Activated naive CD8-positive, alpha-beta T cell treated with anti-CD3 and anti-CD28 coated beads for 36 hours (primary cell): ENCODE measurements at places on chromosomes 1 and 21. TPM values are rescaled to one million over a fixed set of nuclear protein-coding genes. Genes with fewer than 3 reads are reported as not detected.

The GRHL3 gene
- total RNA-seq: not detected

DNA sequence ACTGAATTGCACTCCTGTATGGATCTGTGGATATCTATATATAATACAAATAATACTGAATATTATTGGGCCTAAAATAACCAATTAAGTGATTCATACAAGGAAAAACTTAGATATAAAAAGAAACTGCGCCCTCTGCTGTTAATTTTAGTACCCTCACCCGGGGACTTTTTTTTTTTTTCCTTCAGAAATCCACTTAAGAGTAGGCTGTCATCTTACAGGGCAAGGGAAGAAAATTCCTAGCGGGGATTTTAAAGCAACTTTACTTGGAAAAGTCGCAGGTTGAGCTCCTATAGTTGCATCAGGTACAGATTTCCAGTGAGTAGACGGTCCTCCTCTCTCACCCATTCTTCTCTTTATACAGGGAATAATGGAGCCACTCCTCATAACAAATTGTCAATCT lies 1.3 kb downstream of the NTNG1 start:
- no peak overlapping the region for H3K27ac ChIP-seq
- H3K4me3 ChIP-seq: peak overlapping the region; percentile 73
- peaks cover 56% of the 10 kb centered on the region for H3K27me3 ChIP-seq

The SLC66A1 gene
- 6.5 TPM for total RNA-seq

The SPATA1 gene
- total RNA-seq: 1.0 TPM

The FBXO2 gene
- total RNA-seq: 1.5 TPM

The MTFR1L gene
- 23.3 TPM for total RNA-seq

DNA sequence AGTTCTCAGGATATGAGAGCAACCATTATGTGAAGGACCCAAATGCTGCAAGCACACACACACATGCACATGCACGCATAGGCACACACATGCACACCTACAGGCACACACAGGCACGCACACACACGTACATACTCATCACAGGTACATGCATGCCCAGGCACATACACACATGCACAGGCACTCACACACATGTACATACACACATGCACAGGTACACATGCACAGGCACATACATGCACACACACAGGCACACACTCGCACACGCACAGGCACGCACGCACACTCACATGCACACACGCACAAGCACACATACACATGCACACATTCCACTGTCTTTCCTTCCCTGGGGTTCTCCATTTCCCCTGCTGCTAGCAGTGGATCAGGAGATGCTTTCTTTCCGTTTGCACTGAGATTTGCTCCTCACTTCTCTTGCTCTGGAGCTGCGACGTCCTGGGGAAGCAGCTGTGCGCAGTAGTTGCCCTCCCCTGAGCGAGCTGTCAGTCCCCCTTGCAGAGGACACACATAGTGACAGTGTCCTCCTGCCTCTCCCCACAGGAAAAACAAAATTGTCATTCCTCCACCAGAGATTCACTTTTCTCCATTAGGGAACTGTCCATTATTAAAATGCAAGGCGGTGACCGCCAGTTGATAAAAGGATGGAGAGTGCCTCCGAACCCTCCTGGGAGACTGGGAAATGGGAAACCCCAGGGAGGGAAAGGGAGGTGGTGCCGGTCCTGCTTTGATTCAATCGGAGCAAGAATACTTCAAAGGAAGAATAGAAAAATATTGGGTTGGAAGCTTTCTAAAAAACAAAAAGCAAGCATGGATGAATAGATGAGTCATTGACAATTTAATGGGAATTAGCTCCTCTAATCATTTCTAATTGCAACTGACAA lies 69.5 kb downstream of the WDR4 start:
- H3K27ac ChIP-seq: no peak overlapping the region
- no peak for DNase-seq
- no peak overlapping the region for H3K4me3 ChIP-seq
- no peaks in the 10 kb centered on the region for H3K36me3 ChIP-seq

The NCMAP gene
- total RNA-seq: 0.21 TPM

- no peaks in the 10 kb centered on the region for H3K4me1 ChIP-seq
- H3K27me3 ChIP-seq: no peaks in the 10 kb centered on the region
- H3K4me3 ChIP-seq: no peak overlapping the region
Observed at GRCh38 chr1:243343970-243344937, 88.4 kb downstream of the SDCCAG8 start.

GRCh38 chr1:153350321-153350957 lies 1.8 kb upstream of the PGLYRP4 start:
- no peaks in the 10 kb centered on the region for H3K36me3 ChIP-seq
- no peak for DNase-seq
- peaks cover 11% of the 10 kb centered on the region for H3K4me1 ChIP-seq
- peaks cover 43% of the 10 kb centered on the region for H3K27me3 ChIP-seq
- no peak overlapping the region for H3K4me3 ChIP-seq

The RBM11 gene
- total RNA-seq: 3.8 TPM

The MYBPHL gene
- not detected for total RNA-seq

GRCh38 chr1:64850846-64851245 lies 106.0 kb downstream of the RAVER2 start:
- DNase-seq: no peak
- no peaks in the 10 kb centered on the region for H3K4me1 ChIP-seq
- H3K4me3 ChIP-seq: no peak overlapping the region
- H3K27me3 ChIP-seq: no peaks in the 10 kb centered on the region
- H3K36me3 ChIP-seq: peaks cover 13% of the 10 kb centered on the region

GRCh38 chr21:45724994-45725843 lies 81.7 kb downstream of the PCBP3 start:
- H3K4me3 ChIP-seq: no peak overlapping the region
- H3K4me1 ChIP-seq: peaks cover 6% of the 10 kb centered on the region
- H3K36me3 ChIP-seq: no peaks in the 10 kb centered on the region
- DNase-seq: no peak
- no peak overlapping the region for H3K27ac ChIP-seq
- H3K27me3 ChIP-seq: no peaks in the 10 kb centered on the region

- no peaks in the 10 kb centered on the region for H3K27me3 ChIP-seq
- H3K27ac ChIP-seq: no peak overlapping the region
Observed at GRCh38 chr1:244674446-244674845, 21.5 kb downstream of the DESI2 start.

- peak overlapping the region; percentile 90 for H3K27ac ChIP-seq
- peak; percentile 17 for DNase-seq
- no peaks in the 10 kb centered on the region for H3K27me3 ChIP-seq
- peaks cover 60% of the 10 kb centered on the region for H3K4me1 ChIP-seq
Observed at GRCh38 chr1:234602334-234603220, 7.4 kb downstream of the IRF2BP2 start.

GRCh38 chr1:70314706-70315304 lies 39.7 kb downstream of the ANKRD13C start:
- H3K4me3 ChIP-seq: no peak overlapping the region
- peaks cover 9% of the 10 kb centered on the region for H3K36me3 ChIP-seq
- H3K27me3 ChIP-seq: no peaks in the 10 kb centered on the region
- H3K27ac ChIP-seq: no peak overlapping the region
